ENCODE measurements at places on chromosomes 6 and 20.
A peak's percentile ranks its signal among the peaks of the same experiment; 100 is the strongest.

DNA sequence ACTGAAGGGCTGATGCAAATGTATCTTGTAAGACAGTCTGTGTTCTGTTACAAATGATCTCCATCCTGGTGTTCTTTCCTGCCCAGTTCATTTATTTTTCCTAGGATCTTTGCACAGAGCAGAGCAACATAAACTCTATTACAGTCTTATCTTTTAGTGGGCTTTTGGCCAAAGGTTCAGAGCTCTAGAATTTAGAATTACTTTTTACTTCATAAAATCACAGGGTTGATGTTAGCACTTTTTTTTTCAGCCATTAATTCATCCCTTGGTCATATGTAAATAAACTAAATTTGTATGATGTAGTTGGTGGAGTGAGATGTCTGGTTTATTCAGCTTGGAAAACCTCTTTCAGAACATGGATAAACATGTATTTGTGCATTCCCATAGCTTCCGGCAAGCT, 181.9 kb downstream of the ZFAND3 start:
- DNase-seq, result no peak

GRCh38 chr6:92196325-92196724, 1223.0 kb downstream of the EPHA7 start:
- no peak for DNase-seq

DNA sequence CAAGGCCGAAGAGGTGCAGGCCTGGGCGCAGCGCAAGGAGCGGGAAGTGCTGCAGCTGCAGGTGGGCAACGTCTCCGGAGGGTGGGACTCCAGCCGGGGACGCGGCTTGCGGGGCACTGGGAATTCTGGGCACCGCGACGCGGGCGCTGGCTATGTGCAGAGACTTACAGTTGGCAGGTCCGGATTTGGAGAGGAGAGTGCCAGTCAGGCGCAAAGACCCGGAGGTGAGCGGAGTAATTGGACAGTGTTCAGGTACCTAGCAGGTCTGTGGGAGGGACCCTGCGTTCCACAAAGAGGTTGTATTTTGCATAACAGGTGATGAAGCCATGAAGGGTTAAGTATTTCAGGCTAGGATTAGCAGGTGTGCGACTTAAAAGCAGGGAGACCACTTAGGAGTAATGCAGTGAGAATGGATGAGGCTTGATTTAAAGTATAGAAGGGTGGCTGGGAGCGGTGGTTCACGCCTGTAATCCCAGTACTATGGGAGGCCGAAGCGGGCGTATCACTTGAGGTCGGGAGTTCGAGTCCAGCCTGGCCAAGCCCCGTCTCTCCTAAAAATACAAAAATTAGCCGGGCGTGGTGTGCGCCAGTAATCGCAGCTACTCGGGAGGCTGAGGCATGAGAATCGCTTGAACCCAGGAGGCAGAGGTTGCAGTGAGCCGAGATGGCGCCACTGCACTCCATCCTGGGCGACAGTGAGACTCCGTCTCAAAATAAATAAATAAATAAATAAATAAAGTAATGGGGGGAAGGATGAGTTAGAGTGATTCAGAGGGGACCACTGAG, 1.0 kb downstream of the MRPS26 start:
- no peak for DNase-seq

- no peak for DNase-seq
Observed at GRCh38 chr20:38569747-38570525, 11.1 kb upstream of the ADIG start.

GRCh38 chr6:116511424-116512110, at the start of gene CALHM5:
Gene CALHM5 (plus strand): TSS chr6:116511639. CDS start chr6:116511697, 58 bp downstream.
- peak; percentile 19 for DNase-seq

DNA sequence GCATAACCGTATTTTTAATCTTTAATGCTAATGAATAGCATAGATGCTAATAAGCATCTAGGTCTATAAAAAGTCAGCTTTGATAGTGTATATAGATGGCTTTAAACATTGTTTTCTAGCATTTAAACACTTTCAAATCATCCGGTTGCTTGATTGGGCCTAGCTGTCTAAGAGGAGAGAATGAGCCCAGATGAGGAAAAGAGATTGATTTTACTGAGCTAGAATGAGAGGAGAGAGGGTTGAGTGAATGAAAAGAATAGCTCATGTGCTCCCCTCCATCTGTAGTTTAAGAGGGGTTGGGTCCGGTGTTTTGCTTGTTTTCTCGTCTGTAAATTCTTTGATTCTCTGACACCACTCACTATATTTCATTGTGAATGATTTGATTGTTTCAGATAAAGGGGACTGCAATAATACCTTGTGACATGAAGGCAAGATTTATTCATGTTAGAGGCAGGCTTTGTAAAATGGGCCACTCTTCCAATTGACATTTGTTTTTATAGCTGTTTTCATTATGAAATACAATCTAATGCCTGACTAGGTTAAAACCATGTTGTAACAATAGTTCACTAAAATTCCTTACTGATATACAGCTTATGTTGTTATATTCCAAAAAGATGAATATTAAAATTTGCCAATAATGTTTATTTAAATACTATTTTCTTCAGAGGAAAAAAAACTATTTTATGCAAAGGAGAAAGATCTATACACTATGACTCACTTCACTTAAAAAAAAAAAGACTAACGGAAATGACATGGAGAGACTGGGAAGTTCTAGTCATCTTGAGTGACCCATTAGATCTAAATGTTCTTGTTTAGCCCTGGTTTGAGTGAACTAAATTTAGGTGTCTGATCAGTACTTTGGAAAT, 3.2 kb downstream of the PTPN1 start:
- no peak for DNase-seq

DNA sequence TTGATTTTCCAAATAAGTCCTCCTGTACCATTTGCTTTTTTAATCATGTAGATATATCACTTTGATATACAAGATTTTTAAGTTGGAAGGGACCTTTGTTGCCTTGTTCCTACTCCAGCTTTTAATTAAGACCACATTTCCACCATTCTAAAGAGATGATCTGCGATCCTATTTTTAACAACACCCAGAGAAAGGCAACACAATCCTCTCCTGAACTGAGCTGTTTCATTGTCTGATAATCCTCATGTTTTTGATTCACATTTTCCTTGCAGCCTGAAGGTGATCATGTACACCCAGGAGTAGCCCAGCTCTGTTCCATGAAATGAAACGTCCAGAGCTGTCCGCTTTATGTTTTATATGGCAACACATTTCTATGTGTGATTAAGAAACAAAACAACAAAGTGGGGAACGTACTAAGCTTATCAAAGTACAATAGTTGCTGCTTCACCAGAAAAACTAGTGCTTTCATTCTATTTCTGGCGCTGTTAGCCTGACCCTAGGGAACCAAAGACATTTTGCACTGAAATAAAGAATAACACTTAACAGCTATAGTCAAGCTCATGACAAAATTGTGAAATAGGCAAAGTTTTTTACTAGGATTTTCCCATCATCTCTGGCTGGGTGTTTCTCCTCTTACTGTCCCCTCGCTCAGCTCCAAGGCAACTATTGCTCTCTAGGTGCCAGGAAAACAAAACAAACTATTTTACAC, 22.6 kb upstream of the TRAF3IP2 start:
- no peak for DNase-seq

- DNase-seq, result no peak
Observed at GRCh38 chr6:35092362-35093117, 48.6 kb downstream of the TCP11 start.

DNA sequence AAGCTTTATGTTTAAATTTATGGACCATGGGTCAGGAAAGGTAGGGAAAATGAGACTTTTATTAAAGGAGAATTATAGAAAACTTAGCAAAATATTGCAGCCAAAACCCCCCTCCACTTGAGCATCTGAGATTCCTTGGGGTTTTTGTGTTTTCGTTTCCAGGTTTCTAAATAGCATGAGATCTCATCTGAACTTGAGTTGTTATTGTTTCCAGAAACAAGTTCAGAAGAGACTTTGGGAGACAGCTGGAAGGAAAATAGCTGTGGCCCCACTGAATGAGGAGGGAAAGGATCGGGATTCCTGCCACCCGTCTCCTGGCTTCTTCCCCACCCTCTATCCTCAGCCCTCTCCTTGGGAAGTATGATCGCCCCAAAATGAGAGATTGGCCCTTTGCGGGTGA, 75.5 kb downstream of the TBC1D7 start:
- DNase-seq, result no peak

DNA sequence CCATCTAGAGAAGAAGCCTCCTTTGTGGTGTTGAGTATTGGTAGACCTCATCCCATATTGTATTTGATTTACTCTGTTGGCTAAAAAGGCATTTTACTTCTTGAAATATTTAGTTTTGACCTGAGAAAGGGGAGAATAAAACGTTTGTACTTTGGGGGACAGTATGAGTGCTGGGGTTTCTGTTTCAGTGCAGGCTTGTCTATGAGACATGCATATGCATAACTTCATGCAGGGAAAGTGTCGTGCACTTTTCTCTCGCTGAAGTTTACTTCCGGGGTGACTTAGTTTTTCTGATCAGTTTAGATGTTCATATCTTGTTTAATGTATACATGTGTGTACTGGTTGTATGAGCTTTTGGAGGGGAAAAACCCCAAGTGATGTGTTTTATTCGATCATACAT, 59.5 kb downstream of the UTRN start:
- DNase-seq, result no peak

- DNase-seq, result no peak
Observed at GRCh38 chr6:49744259-49744658, at the start of gene CRISP3. Gene CRISP3 (minus strand): TSS chr6:49744388. CDS start chr6:49744367, 21 bp downstream.

GRCh38 chr6:29567991-29568390, 8.5 kb upstream of the UBD start:
- no peak for DNase-seq

DNA sequence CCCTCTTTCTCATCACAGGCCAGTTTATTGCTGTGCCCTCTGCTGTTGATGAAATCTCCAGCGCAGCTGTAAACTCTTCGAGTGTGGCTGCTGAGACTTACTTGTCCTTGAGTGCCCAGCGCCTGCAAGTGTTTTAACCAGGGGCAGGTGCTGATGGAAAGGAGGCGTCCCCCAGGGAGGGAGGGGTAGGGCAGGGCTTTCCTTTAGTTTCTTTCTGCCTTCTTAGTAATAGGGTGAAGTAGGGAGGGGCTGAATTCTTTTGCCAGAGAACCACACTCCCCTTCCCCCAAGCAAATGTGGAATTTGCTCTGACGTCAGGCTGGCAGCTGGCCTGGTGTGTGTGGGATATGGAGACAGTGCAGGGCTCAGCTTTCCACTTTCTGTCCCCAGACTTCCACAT, 61.2 kb downstream of the IGF2R start:
- DNase-seq, result peak; percentile 20

- no peak for DNase-seq
Observed at GRCh38 chr6:100472674-100473073, 8.0 kb upstream of the SIM1 start.

- DNase-seq, result no peak
Observed at GRCh38 chr6:22361576-22361975, 64.7 kb upstream of the PRL start.

DNA sequence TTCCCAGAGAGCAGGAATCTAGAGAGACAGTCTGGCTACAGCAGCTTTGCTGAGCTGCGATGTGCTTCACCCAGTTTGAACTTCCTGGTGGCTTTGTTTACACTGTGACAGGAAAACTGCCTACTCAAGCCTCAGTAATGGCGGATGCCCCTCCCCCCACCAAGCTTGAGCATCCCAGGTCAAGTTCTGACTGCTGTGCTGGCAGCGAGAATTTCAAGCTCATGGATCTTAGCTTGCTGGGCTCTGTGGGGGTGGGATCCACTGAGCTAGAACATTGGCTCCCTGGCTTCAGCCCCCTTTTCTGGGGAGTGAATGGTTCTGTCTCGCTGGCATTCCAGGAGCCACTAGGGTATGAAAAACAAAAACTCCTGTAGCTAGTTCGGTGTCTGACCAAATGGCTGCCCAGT, 91.0 kb upstream of the ESR1 start:
- no peak for DNase-seq

DNA sequence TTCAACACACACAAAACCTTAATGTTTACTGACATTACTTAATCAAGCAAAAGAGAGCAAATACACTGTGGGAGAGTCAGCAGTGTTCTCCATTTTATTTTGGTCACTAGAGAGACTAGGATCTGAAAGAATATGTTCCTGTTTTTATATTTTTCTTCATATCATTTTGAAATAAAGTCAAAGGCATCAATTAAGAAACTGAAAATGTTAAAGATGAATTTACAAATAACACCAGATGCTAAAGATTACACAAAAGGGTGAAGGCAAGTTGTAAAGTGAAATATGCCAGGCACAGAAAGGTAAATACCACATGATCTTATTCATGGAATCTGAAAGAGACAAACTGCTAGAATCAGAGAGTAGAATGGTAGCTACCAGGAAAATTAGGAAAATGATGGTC, 60.3 kb upstream of the FABP7 start:
- DNase-seq, result no peak

DNA sequence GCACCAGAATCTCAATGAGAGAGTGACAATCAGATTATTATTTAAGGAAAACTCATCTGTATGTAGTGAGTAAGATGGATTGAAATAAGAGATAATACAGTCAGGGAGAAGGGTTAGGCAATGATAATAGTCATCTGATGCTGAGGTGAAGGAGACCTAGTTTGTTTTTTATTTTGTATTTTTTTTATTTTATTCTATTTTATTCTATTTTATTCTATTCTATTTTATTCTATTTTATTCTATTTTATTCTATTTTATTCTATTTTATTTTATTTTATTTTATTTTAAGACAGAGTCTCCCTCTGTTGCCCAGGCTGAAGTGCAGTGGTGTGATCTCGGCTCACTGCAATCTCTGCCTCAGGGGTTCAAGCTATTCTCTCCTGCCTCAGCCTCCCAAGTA, 72.7 kb upstream of the RCAN2 start:
- no peak for DNase-seq

DNA sequence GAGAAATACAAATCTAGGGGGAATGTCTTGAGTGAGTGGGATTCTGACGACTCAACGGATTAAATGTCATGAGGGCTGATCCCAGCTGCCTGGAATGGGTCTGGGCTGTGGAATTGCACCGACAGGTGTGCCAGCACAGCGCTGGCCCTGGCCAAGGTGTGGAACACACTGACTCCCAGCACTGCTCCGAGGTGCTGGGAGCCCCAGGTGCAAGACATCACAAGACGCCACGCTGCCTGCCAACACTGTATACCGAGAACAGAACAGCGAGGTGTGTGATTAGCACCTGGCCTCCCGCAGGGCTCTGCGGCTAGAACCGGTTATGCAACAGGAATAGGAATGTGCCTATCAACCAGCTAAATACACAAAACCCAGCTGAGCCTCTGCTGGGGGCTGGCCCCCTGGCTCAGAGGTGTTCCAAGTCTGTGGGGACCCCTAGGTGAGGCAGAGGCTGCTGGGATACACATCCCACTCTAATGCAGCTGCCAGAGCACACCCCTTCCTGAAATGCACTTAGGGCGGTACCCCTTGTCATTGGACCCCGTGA, 24.8 kb upstream of the APMAP start:
- no peak for DNase-seq

DNA sequence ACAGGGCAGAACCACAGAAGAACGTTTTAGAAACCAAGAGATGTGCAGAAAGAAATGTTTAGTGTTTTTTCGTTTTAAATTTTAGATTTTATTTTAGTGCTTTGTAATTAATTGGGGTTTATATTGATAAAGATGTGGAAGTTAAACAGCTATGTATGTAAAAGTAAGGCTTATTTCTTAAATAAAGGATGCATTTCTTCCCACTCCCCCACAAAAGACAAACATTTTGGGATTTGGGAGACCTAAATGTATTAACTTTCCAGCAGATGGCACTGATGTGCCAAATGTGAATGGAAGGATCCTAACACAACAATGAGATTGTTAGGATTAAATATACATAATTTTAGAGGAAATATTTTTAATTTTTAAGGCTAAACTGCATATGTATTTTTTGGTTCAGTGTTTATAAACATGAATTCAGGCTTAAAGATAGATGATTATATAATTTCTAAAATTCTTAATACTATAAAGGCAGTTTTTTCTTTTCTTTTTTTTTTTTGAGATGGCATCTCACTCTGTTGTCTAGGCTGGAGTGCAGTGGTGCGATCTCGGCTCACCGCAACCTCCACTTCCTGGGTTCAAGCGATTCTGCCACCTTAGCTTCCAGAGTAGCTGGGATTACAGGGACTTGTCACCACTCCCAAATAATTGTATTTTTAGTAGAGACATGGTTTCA, 12.0 kb downstream of the PFDN4 start:
- DNase-seq, result no peak
